ENCODE measurements at places on chromosomes 1 and 21.

DNA sequence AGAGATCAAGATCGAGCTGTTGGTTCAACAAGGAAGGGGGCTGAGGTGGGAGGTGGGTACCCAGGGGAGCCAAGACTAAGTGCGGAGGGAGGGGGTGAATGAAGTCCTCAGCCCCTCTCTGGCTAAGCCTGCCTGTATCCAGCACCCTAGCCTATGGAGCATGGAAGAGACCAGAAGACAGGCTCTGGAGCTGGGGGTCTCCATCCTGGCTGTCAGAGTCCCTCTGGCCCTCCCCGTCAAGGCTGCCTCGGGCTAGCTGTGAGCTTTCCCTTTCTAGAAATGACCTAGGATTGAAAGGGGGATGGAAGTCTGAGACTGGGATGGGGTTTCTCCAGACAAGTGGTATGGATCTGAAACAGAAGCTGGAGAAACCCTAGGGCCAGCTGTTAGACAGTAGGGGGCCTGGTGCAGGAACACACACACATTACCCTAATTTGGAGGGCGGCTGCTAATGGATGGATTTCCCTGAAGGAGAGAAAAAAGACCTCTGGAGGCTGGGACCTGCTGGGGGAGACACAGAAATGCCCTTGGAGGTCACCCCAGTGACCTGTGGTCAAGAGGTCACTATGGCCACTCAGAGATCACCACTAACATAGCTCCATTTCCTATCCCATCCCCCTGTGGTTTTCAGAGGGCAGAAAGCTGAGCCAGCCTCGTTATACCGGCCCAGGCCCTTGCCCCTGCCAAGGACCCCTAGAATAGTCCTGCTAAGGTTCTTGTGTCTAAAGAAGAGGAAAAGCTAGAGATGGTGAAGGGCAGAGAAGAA lies 107.8 kb downstream of the TMEM53 start:
- peak; percentile 44 for DNase-seq

GRCh38 chr1:7669559-7670311 lies 101.4 kb upstream of the VAMP3 start:
- DNase-seq, result peak; percentile 82

- no peak for DNase-seq
Observed at GRCh38 chr1:68383092-68383491, 66.7 kb downstream of the RPE65 start.

GRCh38 chr1:34005309-34005708 lies 141.4 kb downstream of the HMGB4 start:
- no peak for DNase-seq

DNA sequence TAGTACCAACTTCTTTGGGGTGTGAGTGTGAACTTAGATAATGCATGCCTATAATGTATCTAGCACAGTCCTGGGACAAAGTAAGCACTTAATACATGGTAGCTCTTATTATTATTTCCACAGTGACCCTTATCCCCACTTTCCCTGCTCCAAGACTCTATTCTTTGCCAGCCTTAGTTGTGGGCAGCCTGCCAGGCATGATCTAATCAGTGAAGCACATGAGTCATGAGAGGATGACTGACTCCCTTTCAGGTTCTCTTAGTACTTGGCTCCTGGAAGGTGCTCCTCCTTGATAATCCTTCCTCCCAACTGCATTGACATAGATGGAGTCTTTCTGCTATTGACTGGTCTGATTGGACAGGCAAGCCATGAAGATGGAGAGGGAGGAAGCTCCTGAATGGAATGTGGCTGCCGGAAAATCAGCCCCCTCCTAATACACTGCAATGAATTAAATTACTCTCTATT lies 17.4 kb upstream of the GNG12 start:
- DNase-seq, result peak; percentile 70

DNA sequence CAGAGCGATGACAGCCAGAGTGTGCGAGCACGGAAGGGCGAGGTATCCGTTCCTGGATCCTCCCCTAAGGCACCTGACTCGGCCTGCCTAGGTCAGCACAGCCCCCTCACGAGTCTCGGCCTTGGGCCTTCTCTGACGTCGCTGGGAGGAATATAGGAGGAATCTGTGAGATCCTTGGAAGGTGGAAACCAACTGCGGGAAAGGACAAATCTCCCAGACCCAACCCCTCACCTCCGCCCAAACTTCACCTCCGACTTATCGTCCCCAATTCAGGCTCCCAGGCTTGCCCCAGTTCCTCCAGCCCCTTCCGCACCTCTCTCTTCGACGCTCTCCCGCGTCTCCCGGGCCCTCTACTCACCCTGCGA lies 494 bp downstream of the APH1A start:
- DNase-seq, result peak; percentile 19

Data from NCI-H146 (cell line).